ENCODE measurements at places on chromosomes 2 and 18.

DNA sequence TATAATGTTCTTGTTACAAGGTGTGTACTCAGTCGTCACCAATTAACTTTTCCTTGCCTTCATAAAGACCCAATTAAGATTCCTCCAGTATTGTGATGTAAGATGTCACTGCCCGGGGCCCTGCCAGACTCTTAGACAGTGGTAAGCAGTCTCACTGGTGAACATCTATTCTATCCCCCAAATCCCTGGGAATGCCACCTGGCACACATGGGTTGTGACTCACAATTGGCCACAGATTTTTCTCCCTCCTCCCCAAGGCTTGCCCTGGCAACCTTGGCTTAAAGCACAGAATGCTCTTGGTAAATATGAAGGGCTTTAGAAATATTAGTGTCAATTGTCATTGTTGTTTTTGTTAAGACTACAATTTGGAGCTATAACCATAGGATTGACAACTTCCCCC lies 287.9 kb downstream of the ETAA1 start:
- no peak for DNase-seq

DNA sequence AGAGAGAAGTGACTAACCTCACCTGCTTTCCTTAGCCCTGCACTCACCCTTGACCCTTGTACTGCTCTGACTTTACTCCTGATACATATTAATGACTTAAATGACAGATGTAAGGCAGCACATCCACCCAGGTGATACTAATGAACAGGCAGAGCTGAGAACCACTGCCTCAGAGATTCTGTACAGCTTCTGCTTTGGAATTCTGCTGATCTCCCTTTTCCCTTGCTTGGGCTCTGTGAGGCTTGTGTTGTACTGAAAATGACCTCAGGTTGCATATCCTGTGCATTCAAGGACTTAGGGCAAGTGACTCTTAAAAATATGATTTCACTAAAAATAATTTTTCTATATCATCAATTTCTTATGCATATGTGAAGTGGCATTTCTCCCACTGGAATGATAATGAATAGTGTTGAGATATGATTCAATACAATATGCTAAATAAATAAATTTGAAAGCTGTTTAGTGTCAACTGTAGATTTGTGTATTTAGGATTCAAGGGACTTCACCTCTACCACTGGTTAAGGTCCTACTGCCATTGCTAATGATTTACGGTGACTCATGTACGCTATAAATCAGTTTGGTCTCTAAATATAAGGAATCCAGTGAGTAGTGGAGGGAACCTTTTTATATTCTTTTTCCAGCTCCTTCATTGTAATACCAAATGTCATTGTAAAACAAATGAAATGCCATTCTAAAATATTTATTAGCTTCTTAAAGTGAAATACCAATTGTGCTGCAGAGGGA lies 328.3 kb downstream of the SOCS6 start:
- DNase-seq: no peak

DNA sequence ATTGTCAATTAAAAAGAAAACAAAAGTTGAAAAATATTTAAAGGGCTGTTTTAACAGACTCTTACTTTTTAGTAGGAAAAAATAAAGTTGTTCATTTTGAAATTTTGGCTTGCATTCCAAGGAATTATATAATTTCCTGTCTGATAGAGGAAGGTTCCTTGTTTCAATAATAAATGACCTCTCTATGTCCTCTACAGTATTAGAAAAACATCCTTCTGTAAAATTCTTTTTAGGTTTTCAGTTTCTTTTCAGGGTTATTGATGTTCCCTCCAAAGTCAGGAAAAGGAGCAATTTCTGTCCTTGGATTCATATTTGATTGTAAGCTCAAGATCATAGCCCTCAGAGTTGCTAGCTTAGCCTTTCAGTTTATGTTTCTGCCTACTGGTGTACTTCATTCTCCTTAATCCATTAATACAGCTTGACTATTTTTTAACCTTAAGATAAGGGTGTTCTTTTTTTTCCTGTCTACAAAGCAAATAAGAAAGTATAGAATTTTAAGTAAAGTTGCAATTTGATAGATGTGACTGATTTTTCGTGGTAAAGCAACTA lies 125.2 kb upstream of the COL3A1 start:
- no peak for DNase-seq

DNA sequence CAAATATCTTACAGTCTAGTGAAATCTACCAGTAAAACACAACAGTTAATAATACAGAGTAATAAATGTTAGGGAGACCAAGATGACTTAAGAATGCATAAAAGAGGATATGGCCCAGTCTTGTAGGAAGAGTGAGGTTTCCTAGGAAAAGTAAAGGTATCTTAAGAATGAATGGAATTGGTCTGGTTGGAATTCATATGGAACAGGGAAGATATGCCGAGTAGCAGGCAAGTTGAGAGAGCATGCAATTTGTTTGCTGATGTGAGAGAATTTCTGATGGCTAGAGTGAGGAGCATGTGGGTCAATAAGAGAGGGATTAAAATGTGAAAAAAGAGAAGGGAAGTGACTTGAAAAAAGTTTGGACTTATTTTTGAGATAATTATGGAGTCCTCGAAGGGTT lies 512.9 kb upstream of the ZEB2 start:
- no peak for DNase-seq

GRCh38 chr18:413233-413632 lies 87.3 kb downstream of the COLEC12 start:
- DNase-seq: no peak

DNA sequence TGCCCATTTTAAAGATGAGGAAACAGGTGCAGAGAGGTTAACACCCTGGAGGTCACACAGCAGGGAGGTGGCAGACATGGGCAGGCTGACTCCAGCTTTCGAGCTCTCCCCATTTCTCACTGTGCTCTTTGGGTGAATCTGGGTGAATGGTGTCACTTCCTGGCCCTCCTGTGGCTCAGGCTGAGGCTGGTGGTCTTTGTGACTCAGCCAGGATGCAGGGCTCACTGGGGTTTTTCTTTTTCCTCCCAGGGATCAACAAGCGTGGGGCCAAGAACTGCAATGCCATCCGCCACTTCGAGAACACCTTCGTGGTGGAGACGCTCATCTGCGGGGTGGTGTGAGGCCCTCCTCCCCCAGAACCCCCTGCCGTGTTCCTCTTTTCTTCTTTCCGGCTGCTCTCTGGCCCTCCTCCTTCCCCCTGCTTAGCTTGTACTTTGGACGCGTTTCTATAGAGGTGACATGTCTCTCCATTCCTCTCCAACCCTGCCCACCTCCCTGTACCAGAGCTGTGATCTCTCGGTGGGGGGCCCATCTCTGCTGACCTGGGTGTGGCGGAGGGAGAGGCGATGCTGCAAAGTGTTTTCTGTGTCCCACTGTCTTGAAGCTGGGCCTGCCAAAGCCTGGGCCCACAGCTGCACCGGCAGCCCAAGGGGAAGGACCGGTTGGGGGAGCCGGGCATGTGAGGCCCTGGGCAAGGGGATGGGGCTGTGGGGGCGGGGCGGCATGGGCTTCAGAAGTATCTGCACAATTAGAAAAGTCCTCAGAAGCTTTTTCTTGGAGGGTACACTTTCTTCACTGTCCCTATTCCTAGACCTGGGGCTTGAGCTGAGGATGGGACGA lies 13.2 kb downstream of the ITM2C start:
- DNase-seq: peak; percentile 37

GRCh38 chr2:113025737-113026136 lies 20.5 kb downstream of the IL36A start:
- no peak for DNase-seq

- no peak for DNase-seq
Measured at GRCh38 chr2:1418566-1418965, 5.3 kb downstream of the TPO start.

GRCh38 chr18:56028514-56028913 lies 440.5 kb upstream of the TCF4 start:
- no peak for DNase-seq

DNA sequence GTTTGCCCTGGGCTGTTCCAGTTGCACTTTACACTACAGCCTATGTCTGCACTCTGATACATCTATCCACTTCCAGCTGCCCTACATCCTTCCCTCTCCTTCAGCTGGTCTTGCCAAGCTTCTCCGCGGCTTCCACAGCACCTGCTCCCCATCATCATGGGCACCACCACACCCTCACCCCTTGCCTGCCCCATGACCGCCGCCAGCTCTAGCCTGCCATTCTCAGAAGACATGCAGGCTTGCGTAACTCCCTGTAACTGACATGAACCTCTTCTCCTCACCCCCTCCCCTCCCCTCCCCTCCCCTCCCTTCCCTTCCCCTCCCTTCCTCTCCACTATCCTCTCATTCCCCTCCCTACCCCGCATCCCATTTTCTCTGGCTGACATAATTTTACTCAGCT lies 46.0 kb downstream of the PAX8 start:
- DNase-seq: no peak

- DNase-seq: no peak
Measured at GRCh38 chr2:241900251-241901017, 30.9 kb downstream of the RTP5 start.

GRCh38 chr2:202113571-202114142 lies 40.6 kb downstream of the KIAA2012 start:
- DNase-seq: no peak

GRCh38 chr2:62187246-62187645 lies 8.7 kb upstream of the B3GNT2 start:
- DNase-seq: no peak
